M059J (cell line): ENCODE measurements at places on chromosomes 11 and 22.

- DNase-seq, result peak; percentile 69
Observed at GRCh38 chr11:14500181-14500651, 605 bp upstream of the COPB1 start.

GRCh38 chr11:64316672-64317324 lies 561 bp downstream of the TRMT112 start:
- peak; percentile 68 for DNase-seq

DNA sequence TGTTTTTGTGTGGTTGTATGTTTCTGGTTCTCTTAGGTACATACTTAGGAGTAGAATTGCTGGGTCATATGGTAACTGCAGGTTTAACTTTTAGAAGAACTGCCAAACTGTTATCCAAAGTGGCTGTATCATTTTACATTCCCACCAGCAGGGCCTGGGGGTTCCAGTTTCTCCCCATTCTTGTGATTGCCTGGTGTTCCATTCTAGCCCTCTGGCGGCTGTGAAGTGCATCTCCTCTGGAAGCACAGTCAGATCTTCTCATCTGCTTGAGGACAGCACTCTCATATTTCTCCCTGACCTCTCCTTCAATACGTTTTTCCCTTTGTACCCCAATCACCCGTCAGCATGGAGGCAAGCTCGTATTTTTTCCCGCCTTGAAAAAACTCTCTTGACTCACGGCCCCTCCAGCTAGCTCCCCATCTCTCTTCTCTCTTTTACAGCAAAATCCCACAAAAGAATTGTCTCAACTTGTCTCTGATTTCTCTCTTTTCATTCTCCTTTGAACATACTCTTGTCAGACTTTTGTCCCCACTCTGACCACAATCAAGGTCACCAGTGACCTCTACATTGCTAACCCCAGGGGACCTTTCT lies 56.8 kb upstream of the THY1 start:
- DNase-seq, result peak; percentile 64

- DNase-seq, result no peak
Observed at GRCh38 chr22:24157822-24158135, 23.5 kb upstream of the SUSD2 start.

- DNase-seq, result no peak
Observed at GRCh38 chr11:12019337-12019736, 10.9 kb upstream of the DKK3 start.

DNA sequence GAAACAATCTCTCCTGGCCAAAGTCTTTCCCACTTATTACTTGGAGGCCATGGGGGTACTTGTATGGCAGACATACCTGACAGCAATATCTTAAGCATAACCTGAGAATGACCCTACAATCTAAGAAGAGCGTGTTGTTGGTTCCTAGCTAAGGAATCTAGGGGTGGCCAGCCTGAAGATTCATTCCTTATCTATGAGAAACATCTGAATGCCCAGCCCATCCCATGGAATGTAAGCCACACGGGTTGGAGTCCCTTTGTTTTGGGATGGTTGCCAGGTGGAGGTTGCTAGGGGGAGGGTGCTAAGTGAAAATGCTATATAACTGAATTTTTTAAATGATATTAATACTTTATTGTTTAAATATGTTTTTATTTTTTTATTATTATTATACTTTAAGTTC lies 725.0 kb downstream of the ETS1 start:
- DNase-seq, result peak; percentile 91

- no peak for DNase-seq
Observed at GRCh38 chr11:76656571-76657081, 13.9 kb downstream of the LRRC32 start.

DNA sequence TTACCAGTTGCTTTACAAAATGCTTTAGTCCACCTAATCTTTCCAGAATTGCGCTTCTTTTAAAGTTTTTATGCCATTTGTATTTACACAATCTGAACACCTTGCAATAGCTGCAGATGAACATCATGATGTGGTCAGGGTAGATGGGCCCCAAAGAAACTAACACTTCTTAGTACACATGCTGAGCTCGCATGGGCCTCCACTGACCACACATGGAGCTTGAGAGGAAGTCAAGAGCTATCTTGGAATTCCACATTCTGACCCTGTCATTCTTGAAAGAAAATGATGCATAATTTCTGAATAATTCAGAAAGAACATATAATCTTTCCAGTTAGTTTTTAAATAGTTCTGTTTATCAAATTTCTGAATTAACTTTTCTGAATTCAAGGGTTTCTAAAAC lies 7.7 kb downstream of the LIPT2 start:
- DNase-seq, result no peak

GRCh38 chr11:19093976-19094375 lies 23.0 kb upstream of the ZDHHC13 start:
- DNase-seq, result peak; percentile 91

- no peak for DNase-seq
Observed at GRCh38 chr11:76339221-76339620, 41.7 kb downstream of the THAP12 start.

DNA sequence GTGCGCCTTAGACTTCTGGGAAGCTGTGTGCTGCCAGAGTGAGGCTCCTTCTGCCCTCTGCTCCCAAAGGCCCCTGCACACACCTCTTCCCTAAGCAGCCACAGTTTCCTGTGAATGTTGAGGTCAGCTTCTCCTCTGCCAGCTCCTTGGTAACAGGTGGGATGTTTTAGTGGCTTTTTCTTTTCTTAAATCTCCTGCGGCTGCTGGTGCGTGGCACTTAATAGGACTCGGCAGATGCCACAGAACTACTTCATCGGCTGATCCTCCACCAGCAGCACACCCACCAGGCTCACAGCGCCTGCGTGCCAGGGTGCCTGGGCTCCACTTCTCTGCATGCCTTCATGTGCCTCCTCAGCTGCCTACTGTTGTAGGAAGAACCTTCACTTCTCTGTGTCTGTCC lies 87.8 kb downstream of the RCN1 start:
- no peak for DNase-seq

DNA sequence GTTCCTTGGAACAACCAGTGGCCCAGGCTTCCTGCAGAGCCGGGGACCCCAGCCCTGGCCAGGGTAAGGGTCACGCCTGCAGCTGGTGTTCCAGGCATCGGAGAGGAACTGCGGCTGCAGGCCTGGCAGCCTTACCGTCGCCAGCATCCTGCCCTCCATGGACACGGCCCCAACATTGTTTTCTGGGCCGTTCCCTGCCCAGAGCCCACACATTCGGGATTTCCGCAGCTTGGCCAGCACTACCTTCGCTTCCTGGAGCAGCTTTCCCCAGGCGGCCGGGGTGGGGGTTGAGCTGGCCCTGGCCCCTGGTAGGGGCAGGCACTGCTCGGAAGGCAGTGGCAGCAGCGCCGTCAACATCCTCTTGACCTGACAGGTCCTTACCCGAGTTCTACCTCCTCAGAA lies 17.7 kb downstream of the TXN2 start:
- no peak for DNase-seq

DNA sequence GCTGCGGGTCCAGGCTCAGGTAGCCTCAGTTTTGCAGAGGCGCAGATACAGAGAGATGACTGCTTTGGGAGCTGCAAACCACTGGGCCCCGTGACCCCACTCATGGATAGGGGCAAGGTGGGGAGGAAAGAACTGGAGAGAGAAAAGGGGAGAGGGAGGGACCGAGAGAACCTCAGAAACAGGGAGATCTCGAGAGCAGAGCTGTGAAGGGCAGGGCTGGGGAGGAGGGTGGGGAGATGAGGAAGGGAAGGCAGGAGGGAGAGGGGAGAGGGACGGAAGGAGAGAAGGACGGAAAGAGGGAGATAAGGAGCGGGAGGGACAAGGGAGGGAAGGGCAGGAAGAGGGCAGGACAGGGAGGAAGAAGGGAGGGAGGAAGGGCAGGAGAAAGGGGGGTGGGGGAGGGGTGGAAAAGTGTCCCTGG lies 46.3 kb downstream of the IGLL1 start:
- DNase-seq, result no peak

- peak; percentile 97 for DNase-seq
Observed at GRCh38 chr11:109859045-109859724, 234.0 kb upstream of the ZC3H12C start.

DNA sequence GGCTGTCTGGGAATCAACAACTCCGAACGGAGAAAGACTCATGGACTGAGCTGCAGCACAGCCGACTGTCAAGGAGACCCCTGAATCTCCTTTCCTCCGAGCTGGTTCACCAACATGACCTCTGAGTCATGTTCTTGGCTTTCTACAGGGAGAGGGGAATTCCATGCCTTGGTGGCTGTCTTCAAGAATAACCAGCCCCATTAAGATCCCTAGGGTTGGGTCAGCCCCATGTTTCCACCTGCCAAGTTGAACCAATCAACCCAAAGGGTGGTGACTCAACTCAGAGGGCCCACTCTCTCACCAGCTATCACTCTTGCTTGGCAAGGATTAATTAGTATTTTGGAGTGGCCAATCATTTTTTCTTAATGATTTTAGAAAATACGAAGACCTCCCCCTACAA lies 28.3 kb upstream of the IGSF22 start:
- peak; percentile 74 for DNase-seq

DNA sequence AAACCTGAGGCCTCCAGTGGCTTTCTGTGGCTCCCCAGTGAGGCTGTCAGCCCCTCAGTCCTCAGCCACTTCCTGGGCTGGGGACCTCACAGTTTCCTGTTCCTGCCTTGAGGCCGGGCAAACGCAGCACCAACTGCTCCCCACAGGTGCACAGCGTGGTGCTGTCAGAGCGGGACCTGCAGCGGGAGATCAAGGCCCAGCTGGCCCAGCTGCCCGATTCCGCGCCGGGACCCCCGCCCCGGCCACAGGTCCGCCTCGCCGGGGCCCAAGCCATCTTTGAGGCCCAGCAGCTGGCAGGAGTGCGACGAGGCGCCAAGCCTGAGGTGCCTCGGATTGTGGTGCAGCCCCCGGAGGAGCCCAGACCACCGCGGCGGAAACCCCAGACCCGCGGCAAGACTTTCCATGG lies 5.4 kb downstream of the TBC1D10C start:
- DNase-seq, result no peak

DNA sequence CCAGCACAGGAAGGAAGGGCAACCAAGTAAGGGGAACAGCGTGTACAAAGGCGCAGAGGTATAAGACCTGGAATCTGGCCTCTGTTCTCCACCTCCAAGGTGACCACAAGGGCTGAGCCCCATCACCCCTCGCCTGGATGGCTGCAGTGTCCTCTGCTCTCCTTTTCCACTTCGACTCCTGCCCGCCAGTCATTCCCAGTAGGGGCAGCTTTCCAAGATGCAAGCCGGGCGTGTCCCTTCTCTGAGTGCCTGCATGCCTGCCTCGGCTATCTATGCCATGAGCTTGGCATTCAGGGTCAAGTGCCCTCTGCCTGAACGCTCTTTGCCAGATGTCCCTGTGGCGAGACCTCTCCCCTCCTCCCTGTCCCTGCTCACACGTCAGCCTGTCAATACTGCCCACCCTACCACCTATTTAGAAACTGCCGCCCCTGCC lies 17.0 kb downstream of the FADS3 start:
- DNase-seq, result no peak

DNA sequence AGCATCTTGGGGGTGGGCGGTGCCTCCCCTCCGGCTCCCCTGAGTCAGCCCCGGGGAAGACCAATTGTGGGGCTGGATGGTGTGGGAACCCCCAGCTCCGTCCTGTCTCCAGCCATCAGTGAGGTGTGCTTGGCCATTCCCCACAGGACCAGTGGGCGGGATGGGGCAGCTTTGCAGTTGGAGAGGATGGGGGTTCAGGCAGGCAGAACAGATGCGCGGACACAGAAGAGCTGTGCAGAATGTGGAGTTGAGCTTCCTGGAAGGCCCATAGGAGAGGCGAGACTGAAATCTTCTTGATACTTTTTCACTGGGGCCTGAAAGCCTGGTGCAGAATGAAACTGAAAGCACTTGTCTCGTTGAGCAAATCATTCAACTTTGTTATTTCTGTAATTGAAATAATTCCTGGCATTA lies 23.8 kb downstream of the PARVB start:
- DNase-seq, result no peak

- DNase-seq, result no peak
Observed at GRCh38 chr11:33291004-33291777, 34.0 kb downstream of the HIPK3 start.

DNA sequence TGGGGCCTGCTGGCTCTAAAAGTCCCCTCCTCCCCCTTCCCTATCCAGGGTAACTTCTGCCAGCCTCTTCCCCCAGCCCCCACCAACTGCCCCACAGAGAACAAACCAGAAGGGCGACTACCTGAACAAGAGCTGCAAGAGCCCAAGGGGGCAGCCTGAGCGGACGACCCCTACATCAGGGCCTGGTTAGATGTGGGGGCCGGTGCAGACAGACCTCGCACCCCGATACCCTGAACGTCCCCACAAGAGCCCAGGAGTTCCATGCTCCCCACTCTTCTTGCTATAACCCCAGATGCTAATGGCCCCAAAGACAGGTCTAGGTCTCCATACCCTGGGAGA lies 20.7 kb downstream of the SUN2 start:
- no peak for DNase-seq

GRCh38 chr11:44533921-44534711 lies 31.3 kb upstream of the CD82 start:
- DNase-seq, result no peak

GRCh38 chr11:66006891-66007176 lies 4.5 kb downstream of the BANF1 start:
- peak; percentile 44 for DNase-seq

GRCh38 chr11:130219148-130219547 lies 59.6 kb downstream of the ST14 start:
- DNase-seq, result no peak

DNA sequence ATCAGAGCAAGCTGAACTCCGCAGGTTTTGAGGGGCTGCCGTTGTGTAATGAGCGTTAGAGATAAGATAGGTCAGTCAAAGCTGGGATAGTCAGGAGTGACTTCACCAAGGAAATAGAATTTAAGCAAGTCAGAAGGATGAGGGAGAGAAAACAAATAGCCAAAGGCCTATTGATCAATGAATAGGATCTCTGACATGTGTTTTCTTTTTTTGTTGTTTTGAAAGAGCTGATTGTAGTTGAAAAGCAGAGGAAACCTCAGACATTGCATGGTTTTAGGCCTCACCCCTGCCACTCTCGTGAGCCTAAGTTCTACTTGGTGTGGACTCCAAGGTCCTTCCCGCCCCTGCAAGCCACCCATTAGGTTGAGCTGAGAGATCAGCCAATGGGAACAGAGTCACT lies 3.2 kb downstream of the EIF3L start:
- DNase-seq, result no peak

DNA sequence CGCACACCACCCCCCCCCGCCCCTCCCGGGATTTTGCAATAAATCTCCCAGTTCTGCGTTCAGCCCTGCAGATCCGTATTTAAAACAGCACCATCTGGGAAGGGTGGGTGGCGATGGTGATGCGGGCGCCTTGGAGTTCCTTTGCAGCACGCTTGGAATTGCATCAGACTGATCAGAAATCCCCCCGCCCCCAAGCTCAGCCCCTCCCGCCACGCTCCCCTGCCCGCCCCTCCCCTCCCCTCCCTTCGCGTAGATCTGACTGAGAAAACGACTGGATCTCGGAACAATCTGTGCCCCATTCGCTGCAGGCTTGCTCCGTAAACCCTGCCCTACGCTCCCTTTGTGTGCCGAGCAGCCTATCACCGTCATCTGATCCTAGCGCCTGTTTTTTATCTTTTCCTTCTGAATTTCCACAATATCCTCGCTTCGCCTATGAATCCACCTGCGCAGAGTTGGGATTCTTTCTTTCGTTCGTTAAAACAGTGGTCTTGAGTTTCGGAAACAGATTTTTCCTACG lies 18.1 kb upstream of the BDNF start:
- peak; percentile 91 for DNase-seq
